ENCODE measurements at places on chromosomes 11 and 22.
A peak's percentile ranks its signal among the peaks of the same experiment; 100 is the strongest.

GRCh38 chr11:1826552-1827094 lies 8.2 kb upstream of the SYT8 start:
- DNase-seq = no peak

- no peak for DNase-seq
Measured at GRCh38 chr11:34203377-34203871, 98.0 kb downstream of the NAT10 start.

- no peak for DNase-seq
Measured at GRCh38 chr11:44377121-44377520, 67.2 kb upstream of the ALX4 start.

DNA sequence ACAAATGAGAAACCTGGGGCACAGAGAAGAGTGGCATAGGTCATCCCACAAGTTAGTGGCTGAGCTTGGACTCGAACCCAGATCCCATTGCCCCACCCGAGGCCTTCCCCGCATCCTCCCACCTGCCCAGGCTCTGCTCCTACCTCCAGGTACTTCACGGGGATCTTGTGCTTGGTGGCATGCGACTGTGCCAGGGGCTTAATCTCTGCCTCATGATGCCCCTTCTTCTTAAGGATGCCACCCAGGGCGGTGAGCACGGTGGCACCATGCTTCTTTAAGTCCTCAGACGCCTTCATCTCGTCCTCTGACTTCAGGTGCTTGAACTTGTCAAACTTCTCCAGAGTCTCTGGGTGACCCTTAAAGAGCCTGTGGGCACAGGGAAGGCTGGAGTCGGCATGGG lies 6.4 kb downstream of the MB start:
- no peak for DNase-seq

- DNase-seq = no peak
Measured at GRCh38 chr11:126102436-126102981, 39.8 kb upstream of the CDON start.

GRCh38 chr11:91156041-91156440 lies 933.2 kb upstream of the CHORDC1 start:
- no peak for DNase-seq

GRCh38 chr11:97364047-97364446 lies 974.2 kb downstream of the JRKL start:
- DNase-seq = no peak

- no peak for DNase-seq
Measured at GRCh38 chr11:8408151-8408941, 144.7 kb upstream of the LMO1 start.

GRCh38 chr11:112613051-112613972 lies 347.9 kb upstream of the NCAM1 start:
- DNase-seq = no peak

GRCh38 chr22:39661842-39662685 lies 91.5 kb downstream of the CACNA1I start:
- DNase-seq = peak; percentile 71

- DNase-seq = no peak
Measured at GRCh38 chr11:30282289-30282631, 40.6 kb upstream of the ARL14EP start.

All from stimulated activated CD4-positive, alpha-beta T cell treated with anti-CD3 and anti-CD28 coated beads, Interleukin-15, amount 100 ng/mL, for 48 hours (primary cell).